Kidney glomerular epithelial cell (primary cell): ENCODE measurements at places on chromosomes 7 and 10.

GRCh38 chr7:106590209-106590816 lies 70.6 kb downstream of the CCDC71L start:
- DNase-seq: no peak

- no peak for DNase-seq
Observed at GRCh38 chr10:78066012-78066411, 32.3 kb downstream of the RPS24 start.

GRCh38 chr10:64271983-64272382 lies 750.8 kb downstream of the REEP3 start:
- DNase-seq: no peak

DNA sequence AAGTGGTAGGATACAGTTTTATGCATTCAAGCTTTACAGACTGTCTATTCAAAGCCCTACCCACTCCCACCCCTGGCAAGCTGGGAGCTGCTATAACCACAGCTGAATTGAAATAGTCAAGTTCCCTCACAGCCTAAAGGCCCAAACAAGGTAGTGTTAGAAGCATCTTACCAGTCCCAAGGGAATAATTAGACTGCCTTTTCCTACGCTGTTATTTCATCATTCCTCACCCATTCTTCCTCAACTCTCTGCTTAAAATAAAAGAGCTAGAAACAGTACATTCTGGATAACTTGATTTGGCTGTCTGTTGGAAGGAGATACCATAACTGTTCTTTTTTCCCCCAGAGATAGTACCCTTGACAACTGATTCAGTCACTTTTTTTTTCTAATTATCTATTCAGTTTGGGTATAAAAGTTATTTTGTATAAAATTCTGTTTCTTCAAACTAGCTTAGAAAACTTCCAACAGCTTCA lies 54.0 kb downstream of the RAPGEF5 start:
- no peak for DNase-seq

DNA sequence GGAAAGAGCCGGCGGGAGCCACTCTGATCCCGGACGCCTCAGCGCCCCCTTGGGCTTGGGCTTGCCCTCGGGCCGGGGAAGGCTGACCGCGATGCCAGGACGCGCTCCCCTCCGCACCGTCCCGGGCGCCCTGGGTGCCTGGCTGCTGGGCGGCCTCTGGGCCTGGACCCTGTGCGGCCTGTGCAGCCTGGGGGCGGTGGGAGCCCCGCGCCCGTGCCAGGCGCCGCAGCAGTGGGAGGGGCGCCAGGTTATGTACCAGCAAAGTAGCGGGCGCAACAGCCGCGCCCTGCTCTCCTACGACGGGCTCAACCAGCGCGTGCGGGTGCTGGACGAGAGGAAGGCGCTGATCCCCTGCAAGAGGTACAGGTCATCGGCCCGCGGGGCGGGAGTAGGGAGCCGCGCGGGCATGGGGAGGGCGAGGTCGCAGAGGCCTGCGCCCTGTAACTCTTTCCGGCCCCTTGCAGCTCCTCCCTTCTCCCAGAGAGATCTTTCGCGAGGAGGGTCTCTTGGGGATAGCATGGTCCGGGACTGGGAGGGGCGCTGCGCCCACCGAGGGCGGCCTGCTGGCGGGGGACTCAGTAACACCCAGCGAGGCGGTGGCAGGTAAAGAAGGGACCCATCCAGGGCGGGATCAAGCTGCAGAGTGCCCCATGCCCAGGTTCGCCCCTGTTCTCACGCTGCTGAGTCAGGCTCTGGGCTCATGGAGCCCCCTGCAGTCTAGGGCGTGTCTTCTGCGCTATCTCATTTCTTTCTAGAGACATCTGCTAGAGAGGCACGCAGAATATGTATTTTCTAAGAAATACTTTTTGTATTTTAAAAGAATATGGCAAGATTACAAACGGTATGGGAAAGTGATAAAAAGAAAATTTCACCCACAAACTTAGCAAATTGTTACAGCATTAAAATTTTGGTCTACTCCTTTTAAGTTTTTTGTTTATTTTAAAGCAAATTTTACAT lies 687 bp downstream of the EPDR1 start:
- DNase-seq: peak; percentile 41

DNA sequence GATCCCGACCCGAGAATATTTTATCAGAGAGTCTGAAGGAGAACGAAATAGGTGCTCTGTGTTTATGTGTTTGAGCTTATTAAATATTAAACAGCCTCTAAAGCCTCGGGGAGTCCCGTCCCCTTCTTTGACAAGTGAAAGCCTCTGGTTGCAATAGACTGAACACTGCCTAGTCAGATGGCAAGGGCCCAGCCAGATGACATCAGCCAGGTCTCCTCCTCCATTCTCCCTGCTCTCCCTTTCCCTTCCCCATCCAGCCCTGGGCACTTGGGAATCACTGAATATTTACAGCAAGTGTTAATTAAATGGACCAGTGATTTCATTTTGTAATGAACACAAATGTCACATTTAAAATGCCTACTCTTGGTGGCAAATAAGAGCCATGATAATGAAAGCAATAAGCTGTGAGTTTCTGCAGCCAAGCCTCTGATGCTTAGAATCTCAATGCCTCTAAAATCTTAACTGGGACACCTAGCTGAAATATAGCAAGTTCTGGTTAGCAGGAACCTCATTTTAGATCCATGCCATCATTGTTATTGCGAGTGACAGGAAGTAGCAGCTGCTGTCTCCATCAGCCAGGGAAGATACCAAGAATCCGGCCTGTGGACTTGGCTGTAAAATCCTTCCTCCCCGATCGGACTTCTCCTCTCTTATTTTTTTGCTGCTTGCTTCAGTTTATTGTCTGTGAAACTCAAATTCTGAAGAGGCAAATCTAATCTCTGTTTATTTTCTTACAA lies 202.1 kb downstream of the PRPF18 start:
- DNase-seq: peak; percentile 35

DNA sequence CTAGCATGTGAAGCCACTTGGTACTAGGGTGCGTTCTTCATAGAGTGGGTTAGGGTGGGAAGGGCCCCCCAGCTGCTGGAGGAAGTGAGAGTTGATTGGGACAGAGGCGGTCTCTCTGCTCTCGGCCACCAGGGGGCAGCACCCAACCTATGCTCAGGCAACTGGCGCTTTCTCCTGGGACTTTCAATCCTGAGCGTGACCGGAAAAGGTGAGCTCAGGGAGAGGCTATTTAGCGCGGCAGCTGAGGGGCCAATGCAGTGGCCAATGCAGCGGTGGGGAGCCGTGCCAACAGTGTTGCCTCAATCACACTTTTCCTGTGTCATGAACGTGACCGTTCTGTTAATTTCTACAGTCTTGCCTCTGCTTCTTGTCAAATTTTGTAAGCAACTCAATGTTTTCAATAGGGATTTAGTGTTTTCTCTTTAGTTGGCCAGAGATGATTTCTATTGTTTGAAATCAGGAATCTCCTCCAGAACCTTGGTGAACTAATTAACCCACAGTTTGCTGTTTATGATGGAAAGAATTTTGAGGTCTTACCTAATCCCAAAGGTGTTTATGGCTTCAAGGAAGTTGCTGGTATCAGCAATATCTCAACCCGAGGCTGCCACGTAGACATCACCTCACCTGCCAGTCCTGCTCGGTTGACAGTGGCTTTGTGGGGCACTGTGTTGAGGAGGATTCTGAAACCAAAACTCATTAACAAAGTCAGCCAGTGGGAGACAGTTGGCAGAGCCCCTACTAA lies 67.9 kb upstream of the PDZD8 start:
- DNase-seq: peak; percentile 78

DNA sequence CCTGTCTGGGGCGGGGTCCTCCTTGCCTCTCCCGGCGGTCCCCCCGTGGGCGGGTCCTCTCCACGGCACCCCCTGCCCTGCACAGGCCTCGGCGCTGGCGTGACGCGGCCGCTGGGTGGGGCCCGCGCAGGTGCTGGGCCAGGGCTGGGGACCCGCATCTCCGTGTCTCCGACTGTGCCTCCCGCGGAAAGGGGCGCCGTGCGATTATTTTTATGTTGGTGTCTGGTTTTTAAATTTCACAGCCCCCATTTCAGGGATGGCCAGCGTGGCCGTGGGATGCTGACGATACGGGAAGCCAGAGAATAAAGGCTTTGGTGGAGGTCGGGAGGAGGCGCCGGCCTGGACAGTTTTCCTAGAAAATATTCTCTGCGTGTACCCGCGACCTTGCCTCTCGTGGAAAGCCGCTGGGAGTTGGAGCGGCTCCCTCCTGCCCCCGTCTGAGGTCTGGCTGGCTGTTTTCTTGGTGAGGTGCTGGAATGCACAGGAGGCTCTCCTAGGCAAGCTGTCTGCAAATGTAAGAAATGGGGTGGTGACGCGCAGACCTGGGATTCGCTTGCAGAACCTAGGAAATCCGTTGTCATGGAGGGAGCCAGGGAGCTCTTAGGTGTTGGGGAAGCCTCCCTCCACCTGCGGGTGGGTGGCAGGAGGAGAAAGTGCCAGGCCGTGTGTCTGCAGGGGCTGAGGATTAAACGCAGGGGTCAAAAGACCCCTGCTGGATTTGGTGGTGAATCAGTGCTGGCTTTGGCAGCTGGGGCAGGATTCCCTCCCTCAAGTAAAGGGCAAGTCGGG lies 28.7 kb upstream of the JAKMIP3 start:
- DNase-seq: no peak
